ENCODE measurements at places on chromosomes 7 and 10. TPM values are rescaled to one million over a fixed set of nuclear protein-coding genes. Genes with fewer than 3 reads are reported as not detected.

The MOGAT3 gene
- 0.58 TPM for polyA plus RNA-seq

The HOXA10 gene
- polyA plus RNA-seq: not detected

- H3K27ac ChIP-seq: no peak overlapping the region
- H3K27me3 ChIP-seq: peaks cover 5% of the 10 kb centered on the region
- no peak for DNase-seq
- H3K36me3 ChIP-seq: no peaks in the 10 kb centered on the region
- H3K4me1 ChIP-seq: peaks cover 4% of the 10 kb centered on the region
Measured at GRCh38 chr10:28719789-28720436, 42.6 kb downstream of the BAMBI start.

- no peak for DNase-seq
- no peaks in the 10 kb centered on the region for H3K4me1 ChIP-seq
- H3K27me3 ChIP-seq: no peaks in the 10 kb centered on the region
- no peaks in the 10 kb centered on the region for H3K36me3 ChIP-seq
Measured at GRCh38 chr10:22723343-22723779, 9.0 kb upstream of the PIP4K2A start.

DNA sequence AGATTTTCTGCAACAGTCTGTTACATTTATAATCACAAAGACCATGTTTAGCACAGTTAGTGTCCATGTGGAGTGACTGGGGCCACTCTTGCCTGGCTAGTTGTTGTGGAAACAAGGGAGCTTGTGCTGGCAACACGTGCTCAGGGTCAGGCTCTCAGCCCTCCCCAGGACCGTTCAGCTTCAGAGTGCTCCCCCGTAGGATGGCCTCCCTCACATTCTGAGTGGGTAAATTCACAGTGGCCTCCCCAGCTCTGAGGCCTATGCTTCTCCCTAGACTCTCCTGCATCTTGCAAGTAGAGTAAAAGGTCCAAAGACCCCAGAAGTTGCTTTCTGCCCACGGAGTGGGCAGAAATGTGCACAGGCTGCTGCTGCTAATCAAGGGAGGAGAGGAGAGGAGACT is 122.3 kb downstream of the ADCY1 start:
- H3K27ac ChIP-seq: no peak overlapping the region
- DNase-seq: peak; percentile 30
- H3K4me1 ChIP-seq: no peaks in the 10 kb centered on the region
- no peak overlapping the region for H3K4me3 ChIP-seq
- no peaks in the 10 kb centered on the region for H3K27me3 ChIP-seq

GRCh38 chr10:76115131-76115470 is 683.7 kb downstream of the LRMDA start:
- no peak overlapping the region for H3K27ac ChIP-seq
- DNase-seq: no peak
- no peaks in the 10 kb centered on the region for H3K27me3 ChIP-seq
- H3K36me3 ChIP-seq: no peaks in the 10 kb centered on the region

- H3K4me3 ChIP-seq: no peak overlapping the region
- H3K27me3 ChIP-seq: no peaks in the 10 kb centered on the region
- H3K4me1 ChIP-seq: no peaks in the 10 kb centered on the region
- no peak overlapping the region for H3K27ac ChIP-seq
- no peaks in the 10 kb centered on the region for H3K36me3 ChIP-seq
Measured at GRCh38 chr7:42661312-42661711, 250.6 kb downstream of the C7orf25 start.

GRCh38 chr10:132516771-132517725 is 20.5 kb upstream of the INPP5A start:
- DNase-seq: peak; percentile 82
- no peaks in the 10 kb centered on the region for H3K36me3 ChIP-seq
- H3K27ac ChIP-seq: peak overlapping the region; percentile 66
- peaks cover 11% of the 10 kb centered on the region for H3K4me1 ChIP-seq
- peak overlapping the region; percentile 61 for H3K4me3 ChIP-seq

The ITGA8 gene
- not detected for polyA plus RNA-seq

GRCh38 chr7:32500922-32501341 is 5.6 kb downstream of the AVL9 start:
- no peak overlapping the region for H3K27ac ChIP-seq
- DNase-seq: no peak
- H3K4me3 ChIP-seq: no peak overlapping the region
- H3K36me3 ChIP-seq: no peaks in the 10 kb centered on the region

- no peaks in the 10 kb centered on the region for H3K36me3 ChIP-seq
- H3K4me1 ChIP-seq: 0 out of 2 replicates have a peak, but pooled peaks cover 3% of the 10 kb centered on the region
- H3K27me3 ChIP-seq: no peaks in the 10 kb centered on the region
- peak; percentile 98 for DNase-seq
- peak overlapping the region; percentile 58 for H3K4me3 ChIP-seq
Measured at GRCh38 chr7:332646-333392, 42.8 kb downstream of the FOXL3 start.

DNA sequence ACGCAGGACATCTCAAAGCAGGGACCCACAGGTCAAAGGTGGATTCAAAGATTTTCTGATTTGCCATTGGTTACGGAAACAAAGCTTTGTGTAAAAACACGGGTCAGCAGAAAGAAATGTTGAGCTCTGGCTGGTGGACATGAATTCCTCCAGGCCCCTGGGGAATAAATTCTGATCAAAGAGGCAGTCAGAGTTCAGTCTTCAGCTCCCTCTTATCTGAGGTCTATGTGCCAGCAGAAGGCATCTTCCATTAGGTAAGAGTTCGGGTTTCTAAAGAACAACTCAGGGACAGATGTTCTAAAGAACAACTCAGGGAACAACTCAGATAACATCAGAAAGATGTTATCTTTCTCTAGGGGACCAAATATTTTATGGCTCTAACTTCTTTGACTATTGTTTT is 64.9 kb upstream of the PALS2 start:
- no peaks in the 10 kb centered on the region for H3K36me3 ChIP-seq
- no peak overlapping the region for H3K27ac ChIP-seq
- no peak overlapping the region for H3K4me3 ChIP-seq
- H3K4me1 ChIP-seq: peaks cover 7% of the 10 kb centered on the region

The PAX4 gene
- 0.11 TPM for polyA plus RNA-seq

DNA sequence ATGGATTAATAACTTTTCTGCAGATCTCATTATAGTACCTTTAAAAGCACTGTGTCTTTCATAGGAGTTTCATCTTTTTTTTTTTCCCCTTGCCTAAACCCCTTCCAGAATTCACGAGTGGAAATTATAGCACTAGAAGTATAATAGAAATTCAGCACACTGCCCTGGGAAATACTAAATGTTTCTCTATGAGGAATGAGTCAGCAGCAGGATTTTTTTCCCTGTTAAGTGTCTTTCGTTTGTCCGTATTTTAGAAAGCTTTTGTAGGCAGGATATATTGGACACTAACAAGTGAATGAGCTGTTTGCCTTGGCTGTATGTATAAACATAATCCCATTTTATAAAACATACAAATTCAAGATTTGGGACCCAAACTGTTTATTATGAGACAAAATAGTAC is 105.8 kb downstream of the EXOC4 start:
- H3K4me3 ChIP-seq: no peak overlapping the region
- peaks cover 6% of the 10 kb centered on the region for H3K4me1 ChIP-seq
- no peak for DNase-seq

DNA sequence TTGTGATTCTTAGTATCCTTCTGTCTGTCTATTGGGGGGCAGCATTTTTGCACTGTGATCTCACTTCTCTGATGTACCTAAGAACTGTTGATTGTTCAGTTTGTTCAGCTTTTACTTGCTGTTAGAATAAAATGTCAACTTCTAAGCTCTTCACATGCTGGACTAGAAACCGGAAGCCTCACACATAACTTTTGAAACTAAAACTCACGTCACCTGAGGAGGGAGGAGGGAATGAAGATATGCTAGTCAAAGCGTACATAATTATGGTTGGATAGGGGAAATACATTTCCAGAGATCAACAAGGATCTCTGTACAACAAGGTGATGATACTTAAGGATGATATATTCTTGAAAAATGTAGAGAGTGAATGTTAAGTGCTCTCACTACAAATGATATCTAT is 609.7 kb downstream of the INHBA start:
- no peaks in the 10 kb centered on the region for H3K4me1 ChIP-seq
- no peak for DNase-seq
- H3K27ac ChIP-seq: no peak overlapping the region

The ADCYAP1R1 gene
- polyA plus RNA-seq: 16.4 TPM

DNA sequence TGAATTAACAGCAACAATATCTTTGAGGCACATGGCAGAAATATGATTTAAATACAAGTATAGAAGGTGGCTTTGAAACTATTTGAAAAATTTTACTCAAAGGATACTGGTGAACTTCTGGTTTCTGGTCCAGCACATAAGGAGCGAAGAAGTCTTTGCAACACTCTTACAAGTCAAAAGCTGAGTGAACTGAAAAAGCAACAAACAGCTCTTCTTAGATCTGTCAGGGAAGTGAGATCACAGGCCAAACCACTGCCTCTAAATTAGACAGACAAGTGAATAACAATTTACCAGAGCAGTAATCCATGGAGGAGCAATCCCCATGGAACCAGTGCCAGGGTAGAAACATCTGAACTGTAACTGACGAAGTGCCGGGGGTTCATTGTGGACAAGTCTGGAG is 9.6 kb upstream of the VWC2 start:
- no peaks in the 10 kb centered on the region for H3K36me3 ChIP-seq
- no peaks in the 10 kb centered on the region for H3K4me1 ChIP-seq
- H3K27me3 ChIP-seq: no peaks in the 10 kb centered on the region
- H3K4me3 ChIP-seq: no peak overlapping the region
- no peak for DNase-seq

- H3K27ac ChIP-seq: no peak overlapping the region
- H3K27me3 ChIP-seq: no peaks in the 10 kb centered on the region
- no peaks in the 10 kb centered on the region for H3K36me3 ChIP-seq
- DNase-seq: no peak
- H3K4me1 ChIP-seq: no peaks in the 10 kb centered on the region
Measured at GRCh38 chr7:120731271-120731670, 126.7 kb downstream of the TSPAN12 start.

The CC2D2B gene
- polyA plus RNA-seq: not detected

GRCh38 chr7:40839881-40840280 is 705.1 kb downstream of the SUGCT start:
- no peak overlapping the region for H3K27ac ChIP-seq
- no peaks in the 10 kb centered on the region for H3K36me3 ChIP-seq
- H3K4me3 ChIP-seq: no peak overlapping the region
- no peaks in the 10 kb centered on the region for H3K4me1 ChIP-seq
- DNase-seq: no peak

The LBX1 gene
- polyA plus RNA-seq: not detected

The GIMAP1 gene
- not detected for polyA plus RNA-seq

The FFAR4 gene
- 0.05 TPM for polyA plus RNA-seq

- H3K4me3 ChIP-seq: peak overlapping the region; percentile 73
- H3K36me3 ChIP-seq: no peaks in the 10 kb centered on the region
- peaks cover 1% of the 10 kb centered on the region for H3K4me1 ChIP-seq
- H3K27ac ChIP-seq: no peak overlapping the region
Measured at GRCh38 chr7:140673774-140674155, 1.0 kb downstream of the ADCK2 start.

DNA sequence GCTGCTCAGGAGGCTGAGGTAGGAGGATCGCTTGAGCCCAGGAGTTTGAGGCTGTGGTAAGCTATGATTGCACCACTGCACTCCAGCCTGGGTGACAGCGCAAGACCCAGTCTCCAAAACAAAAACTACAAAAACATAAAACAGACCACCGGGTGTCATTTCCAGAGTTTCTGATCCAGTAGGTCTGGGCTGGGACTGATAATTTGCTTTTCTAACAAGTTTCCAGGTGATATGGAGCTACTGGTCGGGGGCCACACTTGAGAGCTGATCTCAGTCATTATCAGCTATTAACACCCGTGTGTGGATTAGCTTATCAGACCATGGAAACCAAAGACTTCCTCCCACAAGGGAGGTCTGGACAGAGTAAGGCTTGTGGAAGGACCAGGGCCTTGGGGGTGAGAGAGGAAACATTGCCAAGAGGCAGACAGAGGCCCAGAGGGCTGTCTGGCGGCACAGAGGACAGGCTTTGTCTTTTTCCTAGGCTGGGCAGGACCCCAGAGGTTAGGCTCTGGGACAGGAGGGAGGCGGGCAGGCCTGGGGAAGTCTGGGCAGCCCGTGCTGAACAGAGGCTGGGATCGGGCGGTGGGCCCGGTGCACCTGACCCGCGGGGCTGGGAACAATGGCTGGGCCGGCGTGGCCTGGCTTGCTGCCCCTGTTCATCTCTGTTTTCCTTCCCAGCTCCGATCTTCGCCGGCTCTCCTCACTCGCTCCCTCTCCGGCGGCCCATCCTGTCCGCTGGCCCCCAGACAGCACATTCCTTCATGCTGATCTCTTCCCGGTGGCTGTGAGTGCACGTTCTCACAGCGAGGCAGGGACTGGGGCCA is 25.2 kb downstream of the TMEM270 start:
- H3K36me3 ChIP-seq: no peaks in the 10 kb centered on the region
- no peaks in the 10 kb centered on the region for H3K27me3 ChIP-seq
- no peak overlapping the region for H3K4me3 ChIP-seq
- H3K4me1 ChIP-seq: no peaks in the 10 kb centered on the region
- no peak for DNase-seq

DNA sequence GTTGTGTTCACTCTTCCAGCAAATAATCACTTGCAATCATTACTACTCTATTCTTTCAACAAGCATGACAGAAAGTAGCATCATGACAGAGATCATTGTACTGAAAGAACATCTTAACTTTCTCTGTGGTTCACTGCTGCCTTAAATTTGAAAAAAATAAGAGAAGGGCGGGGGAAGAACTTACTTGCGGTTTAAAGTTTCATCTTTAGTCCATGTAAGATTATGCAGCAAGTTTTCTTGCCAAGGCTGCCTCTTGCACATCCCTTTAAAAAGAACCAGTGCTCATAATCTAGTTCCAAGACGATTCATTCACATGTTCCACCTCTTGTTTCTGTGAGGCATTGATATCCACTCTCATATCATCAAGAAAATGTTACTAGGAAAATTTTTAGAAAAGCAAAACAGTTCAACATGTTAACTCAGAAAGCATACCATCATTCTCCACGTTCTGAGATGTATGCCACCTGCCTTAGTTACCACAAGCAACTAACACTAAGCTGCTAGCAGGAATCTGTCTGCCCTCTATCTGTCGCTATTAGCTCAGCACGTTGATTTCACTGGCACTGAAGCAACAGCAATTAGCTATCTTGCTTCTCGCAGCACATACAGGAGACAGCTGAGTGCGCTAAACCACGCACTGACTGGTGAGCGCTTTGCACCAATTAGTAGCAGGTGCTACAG is at the start of gene PCDH15:
TSS of gene PCDH15 (minus strand) at position 491 of the 681 bp plus-strand sequence. CDS start 136,969 bp downstream, outside the sequence.
- no peak within 1 kb of the TSS for H3K4me3 ChIP-seq
- H3K4me1 ChIP-seq: peaks cover 3% of the 10 kb centered on the region
- DNase-seq: peak; percentile 46
- H3K27me3 ChIP-seq: no peaks in the 10 kb centered on the region

The GPR15LG gene
- polyA plus RNA-seq: not detected

The RADIL gene
- 7.6 TPM for polyA plus RNA-seq

- H3K27ac ChIP-seq: no peak overlapping the region
- DNase-seq: no peak
- no peaks in the 10 kb centered on the region for H3K27me3 ChIP-seq
- H3K4me1 ChIP-seq: peaks cover 2% of the 10 kb centered on the region
Measured at GRCh38 chr10:44114441-44114840, 270.5 kb downstream of the CXCL12 start.

GRCh38 chr10:50387007-50387731 is 135.9 kb upstream of the ASAH2 start:
- no peaks in the 10 kb centered on the region for H3K36me3 ChIP-seq
- no peaks in the 10 kb centered on the region for H3K27me3 ChIP-seq
- no peak for DNase-seq
- peaks cover 3% of the 10 kb centered on the region for H3K4me1 ChIP-seq
- H3K4me3 ChIP-seq: no peak overlapping the region
- no peak overlapping the region for H3K27ac ChIP-seq

All from H1 (cell line).